ENCODE measurements at places on chromosomes 11 and 22. TPM values are rescaled to one million over a fixed set of nuclear protein-coding genes. Genes with fewer than 3 reads are reported as not detected.

GRCh38 chr22:30472994-30473720, 1.3 kb upstream of the SEC14L3 start:
- no peak for DNase-seq

SOX6 gene
- total RNA-seq: not detected

- peak; percentile 54 for DNase-seq
Observed at GRCh38 chr11:65204646-65205601, 23.2 kb downstream of the CAPN1 start.

KCNJ1 gene
- not detected for total RNA-seq

- DNase-seq: no peak
Observed at GRCh38 chr11:45150943-45151342, 4.5 kb downstream of the PRDM11 start.

SCGB1D2 gene
- not detected for total RNA-seq

YPEL4 gene
- 0.13 TPM for total RNA-seq

FAT3 gene
- total RNA-seq: not detected

GRCh38 chr11:112103446-112103845, 16.8 kb downstream of the SDHD start:
- DNase-seq: no peak

SORL1 gene
- total RNA-seq: 107 TPM

DNA sequence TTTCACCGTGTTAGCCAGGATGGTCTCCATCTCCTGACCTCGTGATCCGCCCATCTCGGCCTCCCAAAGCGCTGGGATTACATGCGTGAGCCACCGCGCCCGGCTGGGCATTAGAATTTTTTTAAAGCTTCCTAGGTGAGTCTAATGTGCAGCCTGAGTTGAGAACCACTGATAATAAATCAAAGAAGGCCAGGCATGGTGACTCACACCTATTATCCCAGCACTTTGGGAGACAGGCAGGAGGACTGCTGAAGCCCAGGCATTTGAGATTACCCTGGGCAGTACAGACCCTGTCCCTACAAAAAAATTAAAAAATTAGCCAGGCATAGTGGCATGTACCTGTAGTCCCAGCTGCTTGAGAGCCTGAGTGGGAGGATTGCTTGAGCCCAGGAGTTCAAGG, 13.7 kb downstream of the MEI1 start:
- no peak for DNase-seq

DNA sequence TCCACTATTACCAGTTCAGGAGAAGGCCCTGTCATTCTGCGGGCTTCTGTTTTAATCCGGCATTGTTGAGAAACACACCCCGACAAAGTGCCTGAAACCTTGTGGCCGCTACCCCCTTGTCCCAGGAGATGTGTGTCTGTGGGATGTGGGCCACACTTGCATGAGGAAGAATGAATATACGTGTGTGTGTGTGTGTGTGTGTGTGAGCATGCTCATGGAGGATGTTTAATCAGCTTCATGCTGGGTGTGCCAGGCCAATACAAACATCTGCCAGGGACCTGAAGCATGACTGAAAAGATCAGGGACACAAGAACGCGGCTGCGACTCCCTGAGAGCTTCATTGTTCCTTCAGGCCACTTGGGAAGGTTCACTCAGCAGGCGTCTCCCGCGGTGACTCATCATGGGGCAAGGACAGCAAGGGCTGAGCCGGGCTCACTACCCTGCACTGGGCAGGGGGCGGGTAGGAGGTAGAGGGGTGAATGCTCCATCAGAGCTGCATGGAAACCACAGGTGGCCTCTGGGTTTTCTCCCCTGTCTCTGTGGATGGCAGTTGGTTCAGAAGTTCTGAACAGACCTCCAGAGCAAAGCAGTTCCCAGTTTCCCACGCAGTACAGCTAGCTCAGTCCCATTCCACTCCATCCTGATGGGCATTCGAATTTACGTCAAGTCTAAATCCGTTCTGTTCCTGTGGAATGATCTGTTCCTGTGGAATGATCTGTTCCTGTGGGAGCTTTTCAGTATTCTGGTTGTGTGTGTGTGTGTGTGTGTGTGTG, 7.0 kb upstream of the MALAT1 start:
- DNase-seq: no peak

- no peak for DNase-seq
Observed at GRCh38 chr11:28108958-28109357, 770 bp downstream of the METTL15 start.

DNA sequence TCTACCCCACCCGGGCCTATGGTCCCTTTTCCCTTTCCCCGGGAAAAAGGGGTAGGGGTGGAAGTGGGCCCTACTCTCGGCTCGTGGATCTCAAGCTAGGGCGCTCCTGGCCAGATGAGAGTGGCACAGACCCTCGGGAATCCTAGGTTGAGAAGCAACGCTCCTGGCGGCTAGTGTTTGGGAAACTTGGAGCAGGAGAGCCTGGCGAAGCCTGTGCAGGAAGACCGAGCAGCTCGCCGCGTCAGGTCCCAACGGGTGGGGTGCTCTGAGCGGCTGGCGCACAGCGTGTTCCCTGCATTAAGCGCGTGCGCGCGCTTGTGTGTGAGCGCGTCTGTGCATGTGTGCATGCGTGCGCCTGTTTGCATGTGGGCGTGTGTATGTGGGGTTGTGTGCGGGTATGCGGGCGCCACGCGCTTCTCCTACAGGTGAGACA, 7.1 kb upstream of the FLI1 start:
- peak; percentile 64 for DNase-seq

- DNase-seq: no peak
Observed at GRCh38 chr11:81432333-81432732, 1301.3 kb downstream of the FAM181B start.

DNA sequence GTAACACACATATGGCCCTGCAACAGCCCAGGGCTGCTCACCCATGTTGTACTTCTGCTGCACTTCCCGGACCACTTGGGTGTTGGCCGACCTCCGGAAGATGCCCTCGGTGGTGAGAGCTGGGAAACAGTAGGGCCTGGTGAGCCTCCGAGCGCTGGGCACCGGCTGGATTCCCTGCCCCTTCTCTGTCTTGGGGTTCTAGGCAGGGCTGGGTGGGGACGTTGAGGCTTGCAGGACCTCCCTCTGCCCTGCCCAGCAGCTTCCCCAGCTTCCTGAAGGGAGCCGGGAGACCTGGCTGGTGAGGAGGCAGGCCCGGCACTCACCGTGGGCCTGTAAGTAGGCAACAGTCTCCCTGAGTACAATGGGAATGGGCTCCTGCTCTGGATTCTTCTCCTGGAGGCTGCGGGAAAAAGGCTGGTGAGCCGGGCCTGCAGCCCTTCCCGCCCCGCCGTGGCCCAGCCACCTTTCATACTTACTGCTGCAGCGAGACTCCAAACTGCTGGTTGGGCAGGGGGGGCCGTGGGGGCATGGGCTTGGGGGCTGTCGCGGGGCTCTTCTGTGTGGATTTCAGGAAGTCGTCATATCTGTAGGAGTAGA, 20.2 kb downstream of the ARHGAP1 start:
- no peak for DNase-seq

OR2AG1 gene
- total RNA-seq: not detected

RFPL2 gene
- not detected for total RNA-seq

BIK gene
- total RNA-seq: 1.7 TPM

GRCh38 chr22:47995264-47995627, 1232.8 kb downstream of the TBC1D22A start:
- no peak for DNase-seq

OR10D3 gene
- total RNA-seq: not detected

GRCh38 chr22:35539487-35539886, 1.1 kb upstream of the RASD2 start:
- no peak for DNase-seq

ALG9 gene
- 29.2 TPM for total RNA-seq

GAL gene
- not detected for total RNA-seq

ALKBH8 gene
- 11.1 TPM for total RNA-seq

DNA sequence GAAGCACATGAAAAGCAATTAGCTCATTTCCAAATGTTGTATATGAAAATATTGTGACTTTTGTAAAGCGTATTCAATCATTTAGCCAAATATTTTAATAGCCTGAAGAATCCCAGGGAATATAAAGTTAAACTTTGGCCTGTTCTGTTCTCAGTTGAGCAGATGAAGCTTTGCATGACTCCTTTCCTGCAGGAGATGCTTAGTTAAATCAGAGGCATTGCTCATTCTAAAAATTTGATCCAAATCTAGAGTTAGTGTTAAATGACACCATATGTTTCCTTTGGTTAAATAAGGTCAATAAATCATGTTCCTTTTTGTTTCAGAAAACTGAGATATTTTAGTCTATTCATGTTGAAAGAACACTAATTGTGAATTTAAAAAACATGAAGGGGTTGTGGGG, 51.2 kb upstream of the BIRC3 start:
- DNase-seq: no peak

SAA2 gene
- not detected for total RNA-seq

DNA sequence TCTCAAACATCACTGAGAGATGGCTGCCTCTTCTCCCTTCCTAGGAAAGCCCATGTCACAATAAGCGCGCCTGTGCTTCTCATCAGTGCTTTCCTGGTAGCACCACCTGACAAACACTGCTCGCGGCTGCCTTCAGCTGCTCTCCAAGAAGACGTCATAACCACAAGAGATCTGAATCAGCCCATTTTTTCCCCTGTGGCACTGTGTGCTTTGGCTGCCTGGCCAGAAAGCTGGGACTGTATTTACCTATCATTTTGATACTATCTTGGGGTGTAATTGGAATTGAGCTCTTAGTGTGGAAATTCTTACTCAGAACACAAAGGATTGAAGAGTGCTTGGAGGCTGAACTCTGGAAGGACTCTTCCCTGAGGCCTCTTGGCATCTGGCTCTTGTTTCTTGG, 50.3 kb upstream of the EHF start:
- DNase-seq: no peak

DNA sequence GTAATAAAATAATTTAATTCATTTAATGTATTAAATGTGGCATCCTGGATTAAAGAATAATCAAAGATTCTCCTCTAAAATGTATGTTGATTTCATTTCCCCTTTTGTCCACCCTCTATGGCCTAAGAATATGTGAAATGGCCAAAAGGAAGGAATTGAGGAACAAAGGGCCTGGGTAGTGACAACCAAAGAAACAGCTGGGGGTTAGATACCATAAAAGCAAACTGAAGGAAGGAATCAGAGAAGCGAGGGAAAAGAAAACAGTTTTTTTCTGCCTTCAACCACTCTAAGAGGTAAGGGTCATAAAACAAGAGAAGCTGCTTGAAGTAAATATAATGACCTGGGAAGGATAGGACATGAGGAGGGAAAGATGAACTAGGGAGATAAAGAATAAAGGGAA, 139.3 kb downstream of the FAM76B start:
- no peak for DNase-seq

- no peak for DNase-seq
Observed at GRCh38 chr11:130403967-130404366, 24.4 kb downstream of the ADAMTS8 start.

DNA sequence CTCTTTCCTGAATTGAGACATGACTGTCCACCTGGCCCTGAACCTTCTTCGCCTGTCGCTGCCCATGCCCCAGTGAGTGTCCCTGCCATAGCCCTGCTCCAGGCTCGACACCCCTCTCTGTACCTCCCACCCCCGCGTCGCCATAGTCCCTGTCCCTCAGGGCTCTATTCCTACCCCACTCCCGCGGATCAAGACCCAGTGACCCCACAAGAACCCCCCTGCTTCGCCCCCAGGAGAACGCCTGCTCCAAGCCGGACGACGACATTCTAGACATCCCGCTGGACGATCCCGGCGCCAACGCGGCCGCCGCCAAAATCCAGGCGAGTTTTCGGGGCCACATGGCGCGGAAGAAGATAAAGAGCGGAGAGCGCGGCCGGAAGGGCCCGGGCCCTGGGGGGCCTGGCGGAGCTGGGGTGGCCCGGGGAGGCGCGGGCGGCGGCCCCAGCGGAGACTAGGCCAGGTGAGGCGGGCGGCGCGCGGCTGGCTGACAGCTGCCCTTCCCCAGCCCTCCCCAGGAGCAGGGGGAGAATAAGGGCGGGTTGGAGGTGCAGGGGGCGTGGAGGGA, 5.6 kb downstream of the NRGN start:
- DNase-seq: no peak

DNA sequence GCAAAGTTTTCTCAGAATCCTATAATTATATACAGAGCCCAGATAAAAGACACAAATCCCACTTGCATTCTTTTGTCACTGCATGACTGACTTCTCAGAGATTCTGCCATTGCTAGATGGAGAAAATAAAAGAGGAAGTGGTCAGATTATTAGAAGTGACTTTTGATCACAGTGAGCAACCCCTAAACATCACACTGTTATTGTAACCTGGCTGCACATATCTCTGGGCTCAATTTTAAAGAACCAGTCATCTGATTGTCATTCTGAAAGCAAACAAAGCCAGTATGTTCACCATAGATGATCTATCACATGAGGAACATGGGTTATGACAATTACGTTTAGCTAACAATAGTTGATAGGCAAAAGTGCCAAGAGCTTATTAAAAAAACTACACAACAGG, 47.8 kb downstream of the COPB1 start:
- DNase-seq: no peak

AIFM3 gene
- total RNA-seq: 0.39 TPM

GRCh38 chr11:119863851-119864601, 135.0 kb upstream of the NECTIN1 start:
- no peak for DNase-seq

- DNase-seq: no peak
Observed at GRCh38 chr11:76524919-76525318, 80.1 kb downstream of the EMSY start.

DNA sequence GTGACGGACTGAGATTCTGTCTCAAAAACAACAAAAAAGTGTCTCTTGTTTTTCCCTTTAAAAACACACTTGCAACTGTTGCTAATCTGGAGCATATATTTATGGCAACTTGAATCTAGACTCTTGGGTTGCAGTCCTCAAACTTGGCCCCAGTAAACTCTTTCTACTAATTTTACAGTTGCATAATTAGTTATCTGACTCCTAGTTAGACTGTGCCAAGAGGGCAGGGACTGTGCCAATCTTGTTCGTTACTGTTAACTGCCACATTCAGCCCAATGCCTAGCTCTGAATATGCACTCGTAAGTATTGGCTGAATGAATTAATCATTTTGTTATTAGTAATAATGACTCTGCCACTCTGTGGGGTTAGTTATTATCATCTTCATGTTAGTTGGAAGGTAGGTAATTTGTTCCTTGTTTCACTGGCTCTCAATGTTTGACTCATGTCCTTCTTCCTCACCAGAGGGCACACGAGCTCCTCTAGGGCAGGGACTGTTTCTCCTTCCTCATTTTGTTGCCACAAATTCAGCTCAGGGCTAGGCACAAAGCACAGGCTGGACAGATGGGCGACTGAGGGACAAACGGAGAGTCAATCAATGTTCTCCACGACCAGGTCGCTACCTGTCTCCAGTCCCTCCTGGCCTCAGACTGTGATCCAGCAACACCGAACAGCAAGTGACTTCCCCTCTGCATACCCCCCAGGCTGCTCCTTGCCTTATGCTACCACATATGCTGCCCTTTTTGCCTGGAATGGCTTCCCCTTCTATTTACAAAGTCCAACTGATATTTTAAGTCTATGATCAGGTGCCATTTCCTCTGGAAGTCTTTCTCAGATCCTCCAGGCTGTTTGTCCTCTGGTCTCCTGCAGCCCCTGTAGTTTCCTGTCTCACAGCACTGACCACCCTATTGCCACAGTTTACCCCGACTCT, 9.0 kb downstream of the CLPB start:
- no peak for DNase-seq

OR4A5 gene
- total RNA-seq: not detected

ARHGAP1 gene
- 69.1 TPM for total RNA-seq

KCNJ4 gene
- not detected for total RNA-seq
